ENCODE measurements at places on chromosomes 5 and 9. TPM values are rescaled to one million over a fixed set of nuclear protein-coding genes. Genes with fewer than 3 reads are reported as not detected.

Gene CCDC192
- total RNA-seq, result not detected

Gene PLPPR1
- total RNA-seq, result not detected

Gene FOXI1
- 1.3 TPM for total RNA-seq

Gene SHOC1
- total RNA-seq, result 0.33 TPM

Gene LMX1B
- total RNA-seq, result 0.16 TPM

Gene SH3RF2
- 9.5 TPM for total RNA-seq

Gene ALDOB
- not detected for total RNA-seq

Gene TRMO
- total RNA-seq, result 35.4 TPM

All from breast epithelium (tissue), 4 donors.